ENCODE measurements at places on chromosomes 4 and X.

DNA sequence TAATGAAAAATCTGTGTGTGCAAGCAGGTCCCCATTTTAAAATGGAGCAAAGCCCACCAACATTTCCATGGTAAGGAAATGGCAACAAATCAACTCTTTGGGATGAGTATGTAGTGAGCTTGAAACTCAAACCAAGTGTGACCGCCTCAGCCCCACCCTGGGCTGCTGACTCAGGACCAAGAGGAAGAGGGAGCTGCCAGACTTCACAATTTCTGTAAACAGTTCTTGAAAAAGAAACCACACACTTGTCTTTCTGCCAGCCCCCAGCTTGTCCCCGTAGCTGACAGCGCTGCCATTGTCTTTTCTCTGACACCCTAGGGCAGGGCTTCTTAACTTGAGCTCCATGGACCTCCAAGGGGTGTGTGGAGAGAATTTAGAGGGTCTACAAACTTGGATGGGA, 10.3 kb downstream of the RTL5 start:
- no peak for DNase-seq

GRCh38 chr4:170827562-170828274, 738.0 kb upstream of the AADAT start:
- no peak for DNase-seq

DNA sequence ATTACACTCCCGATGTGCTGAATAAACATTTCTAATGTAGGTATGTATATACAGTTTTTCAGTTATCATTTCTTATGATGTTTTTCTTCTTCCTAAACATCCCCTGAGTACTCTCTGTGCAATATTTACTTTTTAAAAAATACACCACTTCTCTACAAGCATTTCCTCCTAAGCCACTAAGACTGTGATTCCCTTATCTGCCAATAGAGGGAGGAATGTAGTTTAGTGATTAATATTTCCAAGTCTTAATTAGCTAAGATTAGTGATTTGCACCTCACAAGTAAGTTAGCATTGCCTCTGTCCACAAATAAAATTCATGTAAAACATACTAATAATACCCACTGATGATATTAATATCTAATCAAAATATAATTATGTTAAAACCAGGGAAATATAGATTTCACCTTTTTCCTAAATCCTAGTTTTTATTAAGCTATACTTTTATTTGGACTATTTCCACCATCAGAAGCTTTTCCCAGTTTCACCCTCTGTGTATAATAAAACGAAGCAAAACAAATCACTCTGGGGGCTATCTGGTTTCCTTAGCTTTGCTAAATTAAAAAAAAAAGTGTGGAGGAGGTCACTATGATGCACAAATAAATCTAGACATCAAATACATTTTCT, 909.1 kb downstream of the FAT4 start:
- peak; percentile 16 for DNase-seq

GRCh38 chr4:150501983-150502382, 80.0 kb upstream of the MAB21L2 start:
- DNase-seq = no peak

- no peak for DNase-seq
Observed at GRCh38 chr4:20172070-20172760, 79.5 kb upstream of the SLIT2 start.

DNA sequence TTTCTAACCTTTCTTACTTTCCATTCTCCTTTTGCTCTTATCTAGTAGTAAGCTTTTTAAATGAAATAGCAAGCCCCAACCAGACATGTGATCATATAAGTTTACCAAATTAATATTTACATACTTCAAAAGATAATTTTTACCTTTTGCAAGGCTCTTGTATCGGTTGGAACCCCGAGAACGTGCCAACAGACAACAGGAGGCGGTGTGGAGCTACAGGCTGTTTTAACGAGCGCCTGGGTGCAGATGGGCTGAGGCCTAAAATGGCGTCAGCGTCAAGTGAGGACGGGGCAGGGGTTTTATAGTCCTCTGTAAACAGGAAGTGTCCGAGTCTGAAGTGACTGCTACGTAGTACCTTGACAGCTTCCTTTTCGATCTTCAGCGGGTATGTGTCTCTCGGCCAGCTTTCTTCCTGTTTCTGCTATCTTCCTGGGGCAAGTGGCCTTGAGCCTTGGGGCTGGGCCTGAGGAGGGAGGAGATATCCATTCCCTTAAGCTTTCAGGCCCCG, 342.7 kb downstream of the GALNTL6 start:
- no peak for DNase-seq

DNA sequence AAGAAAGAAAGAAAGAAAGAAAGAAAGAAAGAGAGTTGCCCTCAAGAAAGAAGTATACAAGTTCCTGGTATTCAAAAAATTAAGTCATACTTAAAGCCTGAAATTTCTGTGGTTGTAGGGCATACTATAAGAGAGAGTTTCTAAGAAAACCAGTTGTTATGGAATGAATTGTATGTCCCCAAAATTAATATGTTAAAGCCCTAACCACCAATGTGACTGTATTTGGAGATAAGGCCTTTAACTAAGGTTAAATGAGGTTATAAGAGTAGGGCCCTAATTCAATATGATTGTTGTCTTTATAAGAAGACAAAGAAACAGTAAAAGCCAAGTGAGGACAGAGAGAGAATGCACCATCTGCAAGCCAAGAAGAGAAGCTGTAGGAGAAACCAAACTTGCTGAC, 521.1 kb downstream of the CCSER1 start:
- no peak for DNase-seq

GRCh38 chrX:106726485-106727437, at the start of gene RNF128:
Gene RNF128, plus strand, starts transcription at chrX:106726701. Its CDS starts 213 bp downstream, at chrX:106726914.
- DNase-seq = peak; percentile 78

DNA sequence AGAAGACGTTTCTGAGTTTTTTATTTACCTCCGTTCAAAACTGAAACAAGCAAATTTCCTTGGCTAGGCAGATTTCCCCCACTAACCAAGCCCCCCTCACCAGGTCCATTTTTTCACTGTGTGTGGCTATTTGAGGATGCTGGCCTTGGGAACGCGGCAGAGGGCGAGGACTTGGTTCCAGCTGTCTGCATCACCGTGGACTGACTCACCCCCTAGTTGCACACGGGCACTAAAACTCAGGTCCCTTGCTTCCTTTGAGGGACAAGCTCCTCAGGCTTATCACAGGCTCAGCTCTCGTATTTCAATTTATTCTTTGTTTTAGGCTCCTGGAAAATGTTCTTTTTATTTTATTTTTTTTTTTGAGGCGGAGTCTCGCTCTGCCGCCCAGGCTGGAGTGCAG, 8.4 kb upstream of the MTNR1A start:
- DNase-seq = no peak

GRCh38 chr4:88008743-88009171, 1.3 kb downstream of the PKD2 start:
- DNase-seq = peak; percentile 1

DNA sequence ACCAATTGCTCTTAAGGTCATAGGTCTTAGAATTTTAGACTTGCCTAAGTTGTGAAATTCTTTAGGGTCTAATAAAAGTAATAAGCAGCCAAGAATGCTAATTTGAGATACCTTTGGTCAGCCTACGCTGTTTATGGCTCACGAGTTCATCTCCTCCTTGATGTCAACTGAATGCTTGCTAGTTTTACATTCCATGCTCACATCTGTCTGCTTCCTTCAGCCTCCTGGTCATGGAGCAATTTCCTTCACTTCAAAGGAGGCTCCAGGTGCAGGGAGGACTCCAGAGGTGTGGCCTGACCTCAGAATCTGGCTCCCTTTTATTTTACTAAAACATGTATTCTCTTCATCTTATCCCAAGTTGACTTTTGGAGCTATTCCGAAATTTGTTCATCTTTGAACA, 23.3 kb upstream of the LNX1 start:
- DNase-seq = no peak

DNA sequence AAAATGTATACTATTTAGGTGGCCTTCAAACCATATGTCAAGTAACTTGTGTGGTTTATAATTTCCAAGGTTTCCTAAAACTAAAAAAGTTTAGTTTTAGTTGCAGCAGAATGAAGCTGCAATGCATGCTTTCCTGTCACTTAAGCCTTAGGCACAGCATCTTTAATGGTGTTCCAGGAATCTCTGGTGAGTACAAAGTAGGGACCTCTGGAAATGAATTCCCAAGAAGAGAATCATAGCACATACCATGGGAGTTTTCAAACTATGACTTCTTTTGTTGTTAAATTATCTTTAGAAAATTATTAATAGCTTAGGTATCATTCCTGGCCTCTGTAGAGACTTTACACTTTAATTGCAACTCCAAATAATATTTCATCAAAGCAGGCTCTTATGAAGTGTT, 1005.9 kb upstream of the PABPC4L start:
- DNase-seq = no peak

DNA sequence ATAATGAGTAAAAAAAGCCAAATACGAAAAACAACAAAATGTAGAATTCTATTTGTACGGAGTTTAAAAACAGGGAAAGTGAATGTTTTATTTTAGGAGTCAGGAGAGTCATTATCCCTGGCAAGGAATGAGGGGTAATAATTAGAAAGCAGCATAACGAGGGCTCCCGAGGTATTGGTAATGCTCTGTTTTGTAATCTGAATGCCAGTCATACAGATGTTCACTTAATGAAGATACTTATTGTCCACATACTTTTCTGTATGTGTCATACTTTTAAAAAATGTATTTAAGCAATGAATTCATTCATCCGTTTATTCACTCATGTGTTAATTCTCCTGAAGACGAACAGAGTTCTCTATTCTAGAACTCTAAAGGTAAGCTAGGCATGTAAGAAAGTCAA, 87.8 kb upstream of the BMP2K start:
- no peak for DNase-seq

- no peak for DNase-seq
Observed at GRCh38 chr4:157885811-157886210, 287.0 kb downstream of the GASK1B start.

GRCh38 chr4:96356591-96357370, 516.9 kb downstream of the PDHA2 start:
- DNase-seq = no peak

DNA sequence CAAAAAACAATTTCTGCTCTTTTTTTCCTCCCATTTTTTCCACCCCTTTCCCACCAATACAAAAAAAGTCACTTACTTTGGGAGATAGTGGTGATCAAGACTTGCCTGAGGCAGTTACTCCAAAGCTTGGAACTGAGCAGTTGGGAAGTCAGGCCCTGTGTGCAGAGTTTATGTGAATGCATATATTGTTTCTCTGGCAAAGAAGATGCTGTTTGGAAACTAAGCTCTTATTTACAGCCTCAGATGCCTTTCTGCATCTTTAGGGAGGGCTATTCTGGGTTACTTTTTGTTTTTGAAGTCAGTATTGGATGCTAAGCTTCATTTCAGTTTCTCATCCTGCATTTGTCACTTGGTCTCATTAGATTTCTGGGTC, 136.3 kb downstream of the ZNF330 start:
- no peak for DNase-seq

DNA sequence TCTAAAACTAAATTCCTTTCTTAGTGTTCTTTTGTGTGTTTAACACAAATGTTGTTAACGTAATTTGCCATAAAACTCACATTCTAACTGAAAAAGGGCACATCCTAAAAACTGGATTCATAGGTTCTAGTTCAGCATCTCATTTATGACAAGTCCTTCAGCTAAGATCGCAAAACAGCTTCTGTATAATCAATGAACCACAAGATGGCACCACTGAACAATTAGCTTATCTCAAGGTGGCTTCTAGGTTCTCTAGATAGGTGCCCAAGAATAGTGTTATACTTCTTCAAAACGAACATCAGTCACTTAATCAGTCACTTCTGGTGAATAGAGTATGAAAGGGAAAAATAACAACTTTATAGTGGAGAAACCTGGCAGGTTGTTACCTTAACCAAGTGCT, 54.3 kb downstream of the NRK start:
- peak; percentile 35 for DNase-seq

DNA sequence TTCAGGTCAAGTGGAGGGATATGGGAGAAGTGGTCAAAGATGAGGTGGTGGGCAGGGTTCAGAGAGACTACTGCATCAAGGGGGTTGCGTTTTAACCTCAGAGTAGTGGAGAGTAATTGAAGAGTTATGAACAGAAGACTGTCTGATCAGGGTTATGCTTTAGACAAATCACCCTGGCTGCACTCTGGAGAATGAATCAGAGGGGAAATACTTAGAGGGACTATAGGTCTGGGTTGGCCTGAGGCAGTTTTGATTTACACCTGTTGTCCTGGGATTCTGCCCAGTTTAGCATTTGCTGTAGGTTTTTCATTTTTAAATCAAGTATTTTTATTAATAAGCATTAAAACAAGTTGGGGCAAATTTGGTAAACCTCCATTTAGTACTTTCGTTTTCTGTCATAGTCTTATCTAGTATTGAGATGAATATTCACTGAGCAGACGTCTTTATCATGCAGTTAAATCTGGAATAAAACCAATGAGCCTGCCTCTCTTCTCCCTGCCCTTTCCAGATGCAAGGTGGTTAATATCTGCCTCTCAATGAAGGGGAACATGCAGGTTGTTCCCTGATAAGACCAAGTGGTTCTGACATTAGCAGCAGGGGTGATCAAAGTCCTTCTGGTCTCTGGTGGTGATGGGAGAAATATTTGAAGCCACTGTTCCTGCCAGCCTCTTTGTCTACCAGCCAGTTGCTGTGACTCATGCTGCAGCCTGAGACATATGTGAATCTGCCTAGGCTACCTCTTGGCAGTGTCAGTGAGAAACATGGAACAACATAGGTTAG, 116.0 kb upstream of the RPS6KA3 start:
- DNase-seq = no peak

DNA sequence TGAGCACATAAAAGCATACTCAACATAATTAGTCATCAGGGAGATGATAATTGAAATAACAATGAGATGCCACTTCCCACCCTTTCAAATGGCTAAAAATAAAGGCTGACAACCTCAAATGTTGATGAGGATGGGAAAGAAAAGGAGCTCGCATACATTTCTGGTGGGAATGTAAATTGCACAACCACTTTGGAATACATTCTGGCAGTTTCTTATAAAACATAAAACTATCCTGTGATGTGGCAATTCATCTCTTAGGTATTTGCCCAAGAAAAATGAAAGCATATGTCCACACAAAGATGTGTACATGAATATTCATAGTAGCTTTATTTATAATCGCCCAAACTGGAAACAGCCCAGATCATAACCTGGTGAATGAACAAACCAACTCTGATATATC, 687 bp upstream of the ZNF275 start:
- DNase-seq = no peak

GRCh38 chr4:76156635-76157034, 8.4 kb upstream of the NUP54 start:
- no peak for DNase-seq

DNA sequence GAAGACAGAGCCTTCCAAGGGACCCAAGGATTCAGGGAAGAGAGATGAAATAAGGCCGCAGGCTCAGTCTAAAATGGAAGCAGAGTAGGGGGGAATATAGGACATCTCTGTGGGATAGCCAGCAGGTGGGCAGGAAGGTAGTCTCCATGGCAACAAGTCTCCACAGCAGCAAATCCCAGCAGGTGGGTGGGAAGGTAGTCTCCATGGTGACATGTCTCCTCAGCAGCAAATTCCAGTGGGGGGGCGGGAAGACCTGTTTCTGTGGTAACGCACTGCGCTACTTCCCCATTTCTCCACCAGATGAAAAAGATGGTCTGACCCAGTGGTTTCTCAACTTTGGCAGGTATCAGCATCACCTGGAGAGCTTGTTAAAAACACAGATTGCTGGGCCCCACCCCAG, 18.3 kb downstream of the NLGN3 start:
- no peak for DNase-seq

- no peak for DNase-seq
Observed at GRCh38 chr4:108793415-108793814, 30.6 kb upstream of the ETNPPL start.
